Activated naive CD4-positive, alpha-beta T cell treated with anti-CD3 and anti-CD28 coated beads, Interleukin-2, amount 50 U/mL, for 72 hours (primary cell): ENCODE measurements at places on chromosomes 16 and 17. TPM values are rescaled to one million over a fixed set of nuclear protein-coding genes. Genes with fewer than 3 reads are reported as not detected.

The SLC12A3 gene
- total RNA-seq, result not detected

DNA sequence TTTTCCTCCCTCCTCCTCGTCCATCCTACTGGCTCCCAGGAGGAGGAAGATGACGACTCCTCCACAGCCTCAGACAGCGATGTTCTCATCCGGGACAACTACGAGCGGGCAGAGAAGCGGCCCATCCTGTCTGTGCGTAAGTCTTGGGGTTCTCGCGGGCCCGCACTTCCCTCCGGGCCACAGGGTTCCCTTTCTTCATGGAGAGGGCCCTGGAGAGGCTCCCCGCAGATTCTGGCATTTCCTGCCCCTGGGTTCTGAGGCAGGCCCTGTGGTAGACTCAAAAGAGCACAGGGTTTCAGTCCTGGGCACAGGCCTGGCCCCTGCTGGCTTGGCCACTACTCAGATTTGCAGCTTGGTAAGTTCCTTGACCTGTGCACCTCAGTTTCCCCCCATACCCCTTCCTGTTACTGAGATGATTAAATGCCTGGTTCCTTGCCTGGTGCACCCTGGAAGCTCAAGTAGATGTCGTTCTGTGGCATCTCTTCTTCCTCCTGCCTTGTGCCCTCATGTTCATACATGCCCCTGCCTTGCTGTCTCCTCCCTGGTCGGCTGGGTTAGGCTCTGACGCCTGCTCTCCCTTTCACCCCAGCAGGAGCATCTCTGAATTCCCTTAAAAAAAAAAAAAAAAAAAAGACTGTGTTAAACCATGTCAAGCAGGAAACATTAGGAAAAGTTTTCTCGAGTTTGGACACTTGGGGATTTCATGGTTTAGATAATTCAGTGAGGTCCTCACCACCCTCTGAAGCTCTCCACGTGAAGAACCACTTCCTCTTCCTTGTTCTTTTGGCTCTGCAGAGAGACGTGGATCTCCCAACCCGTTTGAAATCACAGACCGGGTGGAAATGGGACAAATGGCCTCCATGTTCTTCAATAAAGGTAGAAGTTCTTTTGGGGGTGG is 14.3 kb upstream of the NAT9 start:
- no peak for DNase-seq

GRCh38 chr16:69036399-69037091 is 68.9 kb upstream of the HAS3 start:
- DNase-seq, result no peak

- peak; percentile 7 for DNase-seq
Observed at GRCh38 chr17:74639704-74640151, 16.2 kb upstream of the CD300E start.
